Epithelial cell of proximal tubule (primary cell): ENCODE measurements at places on chromosomes 5 and 9.

DNA sequence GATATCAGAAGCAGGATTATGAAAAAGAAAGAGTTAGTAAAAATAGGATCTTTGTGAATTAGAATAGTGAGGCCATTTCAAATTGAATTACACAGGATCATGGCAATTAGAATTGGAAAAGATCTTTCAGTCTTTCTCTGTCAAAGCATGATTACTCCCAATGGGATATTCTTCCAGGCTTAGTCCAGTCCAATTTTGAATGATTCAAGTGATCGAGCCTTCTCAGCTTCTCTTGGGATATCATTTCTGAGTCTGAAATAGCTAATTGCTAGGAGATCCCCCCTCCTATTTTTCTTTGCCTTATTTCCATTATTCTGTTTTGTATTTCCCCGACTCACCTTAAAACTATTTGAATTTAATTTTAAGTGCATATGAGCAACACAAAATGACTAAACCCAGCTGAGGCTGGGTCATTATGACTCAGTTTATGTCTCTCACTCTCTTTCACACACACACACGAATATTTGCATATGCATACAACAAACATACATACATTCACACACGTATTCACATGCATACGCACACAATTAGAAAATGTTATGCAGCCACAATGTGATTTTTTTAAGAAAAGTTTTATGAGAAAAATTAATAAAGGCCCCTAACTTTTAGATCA is 34.8 kb upstream of the EFNA5 start:
- DNase-seq = peak; percentile 3

GRCh38 chr5:65994117-65994786 is 67.9 kb downstream of the ERBIN start:
- DNase-seq = no peak

GRCh38 chr9:95753762-95754465 is 121.6 kb upstream of the ERCC6L2 start:
- DNase-seq = no peak

- DNase-seq = no peak
These were observed 143.7 kb downstream of the LRRC70 start for GRCh38 chr5:62722360-62722759.

DNA sequence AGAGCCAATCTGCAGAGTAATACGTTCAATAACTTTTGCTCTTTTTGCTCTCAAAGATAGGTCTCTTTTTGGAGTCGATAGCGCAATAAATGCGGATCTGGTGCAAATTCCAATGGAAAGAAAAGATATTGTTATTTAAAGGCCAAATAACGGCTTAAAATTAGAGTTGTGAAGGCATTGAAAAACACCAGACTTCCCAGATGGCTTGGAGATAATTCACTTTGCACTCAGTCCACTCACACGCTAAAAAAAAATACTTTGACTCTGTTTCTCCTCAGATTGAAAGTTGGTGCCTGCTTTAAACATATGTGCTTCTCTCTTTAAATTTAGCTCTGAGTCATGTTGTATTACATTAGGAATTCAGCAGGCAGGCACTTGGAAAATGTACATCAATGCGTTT is 19.5 kb upstream of the MED27 start:
- no peak for DNase-seq

- no peak for DNase-seq
These were observed 484.4 kb downstream of the SPOCK1 start for GRCh38 chr5:137014731-137015130.

DNA sequence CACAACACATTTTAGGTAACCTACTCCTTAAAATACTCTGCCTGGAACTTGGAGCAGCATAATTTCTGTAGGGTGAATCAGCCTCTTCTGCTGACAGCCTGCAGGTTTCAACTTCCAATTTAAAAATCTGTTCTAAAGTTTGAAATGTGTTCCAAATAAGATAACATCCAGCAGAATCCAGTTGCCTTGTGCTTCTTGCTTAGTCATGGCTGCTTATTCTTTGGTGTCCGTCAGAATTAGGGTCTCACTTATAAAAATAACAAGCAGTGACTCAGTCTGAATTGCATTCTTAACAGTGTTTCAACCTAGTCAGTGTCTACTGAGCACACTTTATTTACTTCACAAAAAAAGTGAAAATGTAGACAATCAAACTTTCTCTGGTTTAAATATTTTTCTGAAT is 3.7 kb downstream of the CDH6 start:
- DNase-seq = no peak

- no peak for DNase-seq
These were observed 13.2 kb downstream of the S100Z start for GRCh38 chr5:76863001-76863400.

DNA sequence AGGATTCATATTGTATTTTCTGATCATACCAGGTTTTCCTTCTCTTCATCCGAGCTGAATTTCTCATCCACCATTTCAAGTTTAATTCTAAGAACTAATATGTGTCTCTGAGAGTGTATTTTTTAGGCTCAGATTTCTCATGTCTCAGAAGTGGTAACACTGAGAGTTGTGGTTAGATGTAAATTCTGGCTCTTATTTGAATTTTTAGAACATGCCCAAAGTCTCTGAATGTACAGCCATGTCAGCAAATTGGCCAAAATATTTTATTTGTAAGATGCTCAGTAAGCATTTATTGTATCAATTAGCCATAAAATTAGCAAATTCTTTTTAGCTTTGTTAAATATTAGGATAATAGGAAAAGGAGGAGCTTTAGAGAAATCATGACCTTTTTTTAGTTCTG is 16.6 kb downstream of the SV2C start:
- no peak for DNase-seq

- DNase-seq = no peak
These were observed 123.0 kb downstream of the EGFLAM start for GRCh38 chr5:38381361-38381760.

GRCh38 chr5:126410623-126411022 is 12.6 kb upstream of the GRAMD2B start:
- DNase-seq = no peak

GRCh38 chr9:113492343-113493202 is 29.0 kb downstream of the RGS3 start:
- peak; percentile 57 for DNase-seq

DNA sequence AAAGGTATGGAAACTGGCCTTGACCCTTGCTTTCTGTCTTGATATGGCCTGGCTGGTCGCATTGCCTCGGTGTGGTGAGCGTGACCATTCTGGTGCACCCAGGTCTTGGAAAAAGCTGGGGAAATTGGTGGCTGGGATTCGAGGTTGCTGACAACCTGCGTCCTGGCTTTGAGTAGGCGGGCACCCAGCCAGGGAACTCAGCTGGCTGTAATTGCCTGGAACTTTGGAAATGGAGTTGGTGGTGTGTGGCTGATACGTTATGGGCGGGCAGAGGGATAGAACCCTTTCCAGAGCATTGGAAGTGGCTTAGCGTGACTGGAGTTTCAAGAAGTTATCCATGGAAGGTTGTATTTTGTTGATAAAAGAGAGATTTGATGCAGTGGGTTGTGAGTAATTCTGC is 35.2 kb downstream of the KCNMB1 start:
- no peak for DNase-seq

DNA sequence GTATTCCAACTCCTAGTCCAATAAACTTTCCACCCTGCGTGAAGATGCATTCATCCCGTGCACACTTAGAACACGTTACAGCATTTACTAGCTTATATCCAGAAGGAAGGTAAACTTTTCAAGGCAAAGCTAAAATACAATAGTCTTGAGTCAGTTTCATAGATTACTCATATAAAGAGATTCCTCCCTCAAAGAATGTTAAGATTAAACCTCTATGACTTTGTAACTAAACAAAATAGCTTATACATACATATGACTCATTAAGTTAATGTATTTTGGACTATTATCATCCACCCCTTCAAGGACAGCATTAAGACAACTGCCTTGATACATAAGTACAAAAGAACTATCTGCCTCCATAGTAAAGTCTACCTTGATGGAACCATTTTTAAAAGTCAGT is 36.1 kb downstream of the TLE1 start:
- DNase-seq = no peak

GRCh38 chr9:13284011-13284410 is 4.5 kb upstream of the MPDZ start:
- no peak for DNase-seq

GRCh38 chr5:141354900-141355469 is at the start of gene PCDHGA4:
Gene PCDHGA4 (plus strand): TSS chr5:141355021. CDS start chr5:141355108, 87 bp downstream.
- no peak for DNase-seq

DNA sequence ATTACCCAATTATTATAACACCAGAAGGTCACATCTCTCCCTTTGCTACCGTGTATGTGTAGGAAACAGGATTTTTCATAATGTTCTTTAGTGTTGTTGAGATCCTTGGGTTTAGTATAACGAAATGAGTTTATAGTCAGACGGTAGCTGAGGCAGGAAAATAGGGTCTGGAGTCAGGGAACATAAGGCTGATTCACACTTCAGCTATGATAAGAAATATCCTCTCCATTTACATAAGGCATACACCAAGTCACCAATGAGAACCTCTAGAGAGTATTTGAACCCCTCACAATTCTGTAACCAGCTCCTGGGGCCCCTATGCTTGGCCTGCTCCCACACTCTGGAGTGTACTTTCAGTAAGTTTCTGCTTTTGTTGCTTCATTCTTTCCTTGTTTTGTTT is 58.9 kb upstream of the ANKH start:
- DNase-seq = no peak

DNA sequence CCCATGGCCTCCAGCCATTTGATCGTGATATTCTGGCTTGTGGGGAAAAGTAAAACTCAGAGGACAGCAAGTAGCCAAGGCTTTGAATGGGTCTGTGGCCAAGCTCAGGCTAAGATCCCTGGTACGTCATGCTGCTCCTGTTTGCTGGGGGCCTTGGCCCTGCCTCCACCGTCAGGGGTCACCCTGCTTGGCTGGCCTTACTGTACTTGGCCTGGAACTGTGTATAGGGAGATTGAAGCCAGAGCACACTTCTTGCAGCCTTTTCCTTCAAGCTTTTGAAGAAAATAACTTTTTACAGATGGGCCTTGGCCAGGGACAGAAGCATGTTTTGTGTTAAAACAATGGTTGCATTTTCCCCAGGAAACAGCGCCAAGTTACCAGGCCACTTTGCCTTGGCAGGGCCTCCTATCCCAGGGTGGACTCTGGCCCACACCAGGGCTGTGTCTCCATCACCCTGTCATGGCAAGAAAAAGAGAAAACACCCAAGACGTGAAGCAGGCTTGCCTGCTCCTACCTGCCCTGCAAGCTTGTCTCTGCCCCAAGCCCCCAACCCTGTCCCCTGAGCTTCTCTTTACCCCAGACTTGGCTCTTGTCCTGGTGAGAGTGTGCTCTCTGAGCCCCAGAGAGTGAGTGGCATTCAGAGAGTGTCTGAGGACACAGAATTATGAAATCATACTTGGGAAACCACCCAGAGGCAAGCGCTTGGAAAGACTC is 286.9 kb downstream of the GADD45G start:
- no peak for DNase-seq

GRCh38 chr5:57776035-57776434 is 293.4 kb upstream of the ACTBL2 start:
- no peak for DNase-seq

DNA sequence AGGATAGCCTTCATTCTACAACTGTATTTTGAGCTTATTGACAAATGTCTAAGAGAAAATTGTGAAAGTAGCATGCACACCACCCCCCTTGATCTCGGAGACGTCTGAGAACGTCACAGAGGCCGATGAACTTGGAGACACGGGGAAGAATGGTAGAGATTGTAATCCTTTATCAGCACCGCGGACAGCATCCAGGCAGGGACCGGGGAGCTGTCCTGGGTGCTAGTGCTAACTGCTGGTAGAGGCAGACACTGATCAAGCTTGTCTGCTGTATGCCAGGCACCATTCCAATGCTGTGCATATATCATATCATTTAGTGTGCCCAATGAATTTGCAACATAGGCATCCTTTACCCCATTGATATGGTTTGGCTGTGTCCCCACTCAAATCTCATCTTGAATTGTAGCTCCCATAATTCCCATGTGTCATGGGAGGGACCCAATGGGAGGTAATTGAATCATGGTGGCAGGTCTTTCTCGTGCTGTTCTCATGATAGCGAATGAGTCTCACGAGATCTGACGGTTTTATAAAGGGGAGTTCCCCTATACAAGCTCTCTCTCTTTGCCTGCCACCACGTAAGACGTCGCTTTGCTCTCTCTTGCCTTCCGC is 98.8 kb downstream of the LHX2 start:
- no peak for DNase-seq

GRCh38 chr5:179964015-179964414 is 56.3 kb upstream of the TBC1D9B start:
- no peak for DNase-seq

- no peak for DNase-seq
These were observed 422.2 kb downstream of the NR2F1-AS1 start for GRCh38 chr5:93158841-93159240.

GRCh38 chr5:60066502-60066901 is 173.0 kb upstream of the PDE4D start:
- no peak for DNase-seq

DNA sequence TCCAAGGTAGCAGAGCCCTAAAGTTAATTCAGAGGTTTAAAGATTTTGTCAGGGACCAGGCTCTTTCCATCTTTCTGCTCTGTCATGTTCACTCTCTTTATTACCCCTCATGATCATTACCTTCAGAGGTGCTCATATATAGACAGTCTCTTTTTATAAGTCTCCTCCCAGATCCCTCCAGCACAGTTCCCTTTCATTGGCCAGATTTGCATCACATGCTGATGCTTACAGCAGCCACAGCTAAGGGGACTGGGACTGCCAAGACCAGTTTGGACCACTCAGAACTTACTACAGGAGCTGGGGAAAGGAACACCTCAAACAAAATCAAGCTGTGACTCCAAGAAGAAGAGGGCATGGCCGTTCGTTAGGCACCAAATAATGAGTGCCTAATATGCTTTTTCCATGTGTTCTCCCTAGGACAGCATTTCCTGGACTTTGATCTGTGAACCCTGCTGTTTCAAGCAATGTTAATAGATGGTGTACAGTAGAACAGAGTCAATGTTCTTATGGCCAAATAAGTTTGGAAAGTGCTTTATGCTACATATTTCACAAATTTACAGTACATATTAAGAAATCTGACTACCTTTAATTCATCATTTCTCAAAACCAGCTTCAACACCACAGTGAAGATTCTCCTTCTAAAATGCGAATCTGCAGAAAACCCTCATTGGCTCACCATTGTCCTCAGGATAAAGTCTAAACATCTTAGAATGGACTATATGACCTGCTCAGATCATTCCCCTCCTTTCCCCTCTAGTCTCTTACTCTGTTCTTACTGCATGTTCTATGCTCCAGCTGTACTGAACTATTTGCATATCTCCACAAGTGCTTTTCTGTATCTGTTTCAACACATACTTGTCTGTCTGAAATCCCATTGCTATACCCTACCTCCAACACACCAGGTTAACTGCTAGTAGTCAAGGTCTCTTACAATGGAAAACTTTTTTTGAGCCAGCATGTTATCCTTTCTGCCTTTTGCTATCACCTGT is 3.4 kb downstream of the C5orf58 start:
- DNase-seq = no peak

DNA sequence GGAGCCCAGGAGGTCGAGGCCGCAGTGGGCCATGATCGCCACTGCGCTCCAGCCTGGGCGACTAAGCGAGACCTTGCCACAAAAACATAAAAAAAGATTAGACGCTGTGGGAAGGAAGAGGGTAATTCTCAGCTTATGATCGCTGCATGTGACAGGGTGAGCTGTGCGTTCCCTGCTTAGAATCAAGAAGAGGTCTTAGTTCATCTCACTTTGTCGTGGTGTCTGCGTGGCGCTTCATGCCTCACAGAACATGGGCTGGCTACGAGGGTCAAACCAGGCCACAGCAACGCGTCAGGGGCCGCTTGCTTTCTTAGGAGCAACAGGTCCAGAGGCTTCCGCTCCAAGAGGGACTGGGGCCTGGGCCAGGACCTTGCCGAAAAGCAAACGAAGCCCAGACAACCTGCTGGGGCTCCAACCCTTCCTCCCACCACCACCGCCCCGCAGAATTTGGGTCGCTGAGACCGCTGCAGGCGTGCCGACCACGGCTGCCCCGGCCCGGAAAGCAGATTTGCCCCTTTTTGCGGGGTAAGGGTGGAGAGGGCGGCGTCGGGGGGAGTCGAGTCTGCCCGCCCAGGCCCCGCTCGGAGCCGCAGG is 10.0 kb upstream of the GRIN1 start:
- no peak for DNase-seq
